ENCODE measurements at places on chromosomes 7 and 10.

- DNase-seq = no peak
These were observed 79.7 kb upstream of the FAM3C start for GRCh38 chr7:121475806-121476205.

DNA sequence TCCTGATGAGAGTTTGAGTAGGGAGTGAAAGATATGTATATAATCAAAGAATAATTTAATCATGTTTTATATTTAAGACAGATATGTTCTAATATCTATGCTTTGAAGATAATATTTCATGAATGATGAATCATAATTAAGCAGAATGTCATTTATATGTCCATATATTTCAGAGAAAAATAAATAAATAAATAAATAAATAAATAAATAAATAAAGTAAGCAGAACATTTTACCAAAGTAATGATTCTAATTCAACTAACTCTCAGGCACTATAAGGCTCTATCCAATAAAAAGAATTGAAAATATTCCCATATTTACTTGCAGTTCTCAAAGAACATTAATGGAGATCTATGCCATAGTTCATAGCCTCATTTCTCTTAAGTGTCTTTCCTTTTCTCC, 36.0 kb downstream of the AGR3 start:
- no peak for DNase-seq

DNA sequence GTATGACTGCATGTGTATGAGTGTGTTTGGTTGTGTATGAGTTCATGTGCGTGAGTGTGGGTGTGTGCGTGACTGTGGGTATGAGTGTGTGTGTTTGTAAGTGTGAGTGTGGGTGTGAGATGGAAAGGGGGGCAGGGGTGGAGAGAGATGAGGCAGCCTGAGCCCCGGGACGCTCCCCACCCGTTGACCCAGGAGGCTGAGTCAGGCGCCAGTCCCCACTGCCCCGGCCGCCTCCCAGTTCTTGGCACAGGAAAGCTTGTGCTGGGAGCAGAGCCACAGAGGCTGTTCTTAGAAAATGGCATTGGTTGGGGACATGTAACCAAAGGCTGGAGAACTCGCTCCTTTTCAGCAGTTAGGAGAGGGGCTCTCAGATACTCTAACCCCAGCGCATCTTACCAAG, 27.8 kb upstream of the NUB1 start:
- peak; percentile 14 for DNase-seq

DNA sequence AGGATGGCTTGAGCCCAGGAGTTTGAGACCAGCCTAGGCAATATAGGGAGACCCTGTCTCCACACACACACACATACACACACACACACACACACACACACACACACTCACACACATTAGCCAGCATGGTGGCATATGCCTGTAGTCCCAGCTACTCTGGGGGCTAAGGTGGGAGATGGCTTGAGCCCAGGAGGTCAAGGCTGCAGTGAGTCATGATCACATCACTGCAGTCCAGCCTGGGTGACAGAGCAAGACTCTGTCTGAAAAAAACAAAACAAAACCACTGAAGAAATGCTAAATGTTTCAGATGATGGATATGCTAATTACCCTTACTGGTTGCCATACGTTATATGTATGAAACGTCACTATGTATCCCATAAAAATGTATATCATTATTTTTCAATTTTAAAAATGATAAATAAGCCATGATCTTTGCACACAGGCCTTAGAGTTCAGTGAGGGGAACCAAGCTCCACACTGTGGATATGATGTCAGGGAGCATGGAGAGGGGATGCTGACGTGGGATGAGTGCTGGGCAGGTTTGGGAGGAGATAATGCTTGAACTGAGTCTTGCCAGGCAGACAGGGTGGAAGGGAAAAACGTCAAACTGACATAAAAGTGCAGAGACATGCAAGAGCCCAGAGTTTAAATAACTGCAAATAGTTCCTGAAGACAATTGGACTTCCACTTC, 45.9 kb upstream of the ARHGAP12 start:
- no peak for DNase-seq

GRCh38 chr7:38829488-38830165, 79.4 kb downstream of the VPS41 start:
- no peak for DNase-seq

GRCh38 chr10:101067356-101068083, 5.7 kb downstream of the KAZALD1 start:
- DNase-seq = peak; percentile 78

GRCh38 chr7:74372511-74373111, 81.1 kb upstream of the GTF2IRD1 start:
- no peak for DNase-seq

GRCh38 chr7:74094224-74095101, 10.9 kb downstream of the LIMK1 start:
- no peak for DNase-seq

DNA sequence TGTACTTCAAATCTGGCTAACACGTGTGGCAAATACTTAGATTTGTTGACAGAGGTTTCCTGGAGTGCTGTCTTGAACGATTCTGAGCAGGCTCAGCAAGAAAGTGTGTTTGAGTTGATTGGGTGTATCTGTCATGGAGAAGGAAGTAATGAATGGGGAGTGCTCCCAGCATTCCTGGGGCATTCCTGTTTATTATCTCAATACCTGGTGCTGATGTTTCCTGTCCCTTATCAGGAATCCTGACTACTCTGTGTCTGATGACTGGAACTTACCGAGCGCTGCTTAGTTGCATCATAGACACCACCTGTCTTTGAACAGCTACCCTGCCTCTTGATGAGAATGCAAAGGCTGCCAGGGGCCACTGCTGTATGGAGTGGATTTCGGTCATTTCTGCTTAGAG, 41.0 kb upstream of the TMEM248 start:
- no peak for DNase-seq

DNA sequence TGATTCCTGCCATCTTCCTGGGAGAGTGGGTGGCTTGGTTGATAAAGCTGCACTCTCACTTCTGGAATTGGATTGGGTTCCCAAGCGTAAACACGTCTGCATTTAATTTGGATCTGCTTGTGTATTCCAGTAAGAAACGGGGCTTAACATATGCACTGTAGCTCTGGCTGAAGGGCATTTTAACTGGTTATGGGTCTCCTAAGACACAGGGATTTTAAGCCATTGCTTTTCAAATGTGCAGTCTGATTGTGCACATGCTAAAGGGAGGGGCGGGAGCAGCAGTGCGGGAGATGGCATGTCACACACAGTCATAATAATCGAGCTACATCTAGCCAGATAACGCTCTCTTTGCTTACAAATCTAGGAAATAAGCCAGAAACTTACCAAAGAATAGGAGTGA, 247.3 kb upstream of the LYZL1 start:
- no peak for DNase-seq

DNA sequence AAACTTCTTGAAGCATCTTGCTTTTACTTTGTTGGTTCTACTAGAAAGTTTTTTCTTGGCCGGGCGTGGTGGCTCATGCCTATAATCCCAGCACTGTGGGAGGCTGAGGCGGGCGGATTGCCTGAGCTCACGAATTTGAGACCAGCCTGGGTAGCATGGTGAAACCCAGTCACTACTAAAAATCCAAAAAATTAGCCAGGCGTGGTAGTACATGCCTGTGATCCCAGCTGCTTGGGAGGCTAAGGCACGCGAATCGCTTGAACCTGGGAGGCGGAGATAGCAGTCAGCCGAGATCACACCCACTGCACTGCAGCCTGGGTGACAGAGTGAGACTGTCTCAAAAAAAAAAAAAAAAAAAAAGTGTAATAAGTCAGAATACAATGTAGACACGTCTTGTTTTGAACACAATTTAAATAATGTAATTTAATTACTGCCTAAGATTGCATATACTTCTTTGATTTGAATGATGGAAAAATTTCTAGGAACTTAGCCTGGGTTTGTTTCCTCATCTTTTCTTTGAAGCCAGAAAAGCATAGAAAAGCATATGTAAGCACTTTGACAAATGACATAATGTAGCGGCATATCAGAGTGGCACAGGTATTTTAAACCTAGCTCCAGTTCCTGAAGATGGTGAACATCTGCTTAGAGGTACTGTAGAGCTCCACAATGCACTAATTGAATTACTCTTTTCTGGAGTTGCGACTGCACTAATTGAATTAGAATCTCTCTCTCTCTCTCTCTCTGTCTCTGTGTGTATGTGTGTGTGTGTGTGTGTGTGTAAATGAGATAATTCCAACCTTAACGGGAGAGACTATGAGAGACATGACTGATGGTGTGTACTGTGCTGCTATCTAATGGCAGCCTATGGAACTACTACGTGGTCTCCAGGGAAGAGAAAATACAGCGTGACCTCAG, 87.8 kb downstream of the BTRC start:
- peak; percentile 74 for DNase-seq

GRCh38 chr7:46885167-46885566, 696.7 kb downstream of the TNS3 start:
- no peak for DNase-seq

GRCh38 chr10:132716691-132717490, 69.1 kb downstream of the NKX6-2 start:
- DNase-seq = no peak

Measured in cerebellum (tissue), 4 donors.